Daoy (cell line): ENCODE measurements at places on chromosomes 6 and 20. TPM values are rescaled to one million over a fixed set of nuclear protein-coding genes. Genes with fewer than 3 reads are reported as not detected.
A peak's percentile ranks its signal among the peaks of the same experiment; 100 is the strongest.

DNA sequence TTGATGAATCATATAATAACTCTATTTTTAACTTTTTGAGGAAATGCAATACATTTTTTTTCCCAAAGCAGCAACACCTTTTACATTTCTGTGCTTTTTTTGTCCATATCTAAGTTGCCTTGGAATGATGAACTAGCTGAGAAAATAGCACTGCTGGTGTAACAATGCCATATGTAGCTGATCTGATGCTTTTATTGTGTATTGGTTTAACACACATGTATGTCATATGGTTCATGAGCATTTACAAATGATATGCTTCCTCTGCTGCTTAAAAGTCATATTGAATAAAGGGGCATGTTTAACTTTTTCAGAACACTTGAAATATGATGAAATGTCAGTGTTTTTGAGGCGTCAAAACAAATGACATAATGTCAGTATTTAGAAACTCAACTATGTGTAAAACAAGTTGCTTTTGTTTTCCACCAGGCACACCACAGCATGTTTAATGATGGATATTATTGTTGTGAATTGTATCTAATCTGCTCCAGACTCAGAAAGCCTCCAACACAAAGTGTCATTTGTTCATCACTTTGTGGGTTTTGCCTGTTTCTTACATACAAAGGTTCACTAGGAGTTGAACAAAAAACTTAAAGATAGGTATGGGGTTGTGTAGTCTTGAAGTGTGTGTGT is 775.8 kb upstream of the FLRT3 start:
- no peak for DNase-seq

Gene GLP1R
- total RNA-seq: not detected in 2 replicates

DNA sequence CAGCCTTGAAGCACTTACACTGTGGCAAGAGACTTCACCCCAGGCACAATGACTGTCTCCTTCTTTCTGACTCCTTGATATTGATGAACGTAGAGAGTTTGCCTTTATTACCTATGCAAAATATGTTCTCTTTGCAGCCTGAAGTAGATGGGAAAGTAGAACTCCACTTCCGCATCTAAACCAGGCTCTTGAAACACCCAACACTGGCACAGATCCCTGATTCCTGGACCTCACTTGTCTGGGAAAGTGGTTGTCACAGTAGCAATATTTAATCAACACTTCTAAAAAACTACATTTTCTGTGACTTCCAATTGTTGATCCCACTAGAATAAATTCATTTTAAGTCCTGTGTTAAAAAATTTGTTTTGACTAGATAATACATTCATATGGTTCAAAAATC is 143.1 kb downstream of the CDK19 start:
- no peak for DNase-seq

- peak; percentile 68 for DNase-seq
Measured at GRCh38 chr20:63441136-63442099, 31.0 kb downstream of the KCNQ2 start.

GRCh38 chr20:3730803-3731672 is 1.4 kb upstream of the HSPA12B start:
- DNase-seq: no peak

DNA sequence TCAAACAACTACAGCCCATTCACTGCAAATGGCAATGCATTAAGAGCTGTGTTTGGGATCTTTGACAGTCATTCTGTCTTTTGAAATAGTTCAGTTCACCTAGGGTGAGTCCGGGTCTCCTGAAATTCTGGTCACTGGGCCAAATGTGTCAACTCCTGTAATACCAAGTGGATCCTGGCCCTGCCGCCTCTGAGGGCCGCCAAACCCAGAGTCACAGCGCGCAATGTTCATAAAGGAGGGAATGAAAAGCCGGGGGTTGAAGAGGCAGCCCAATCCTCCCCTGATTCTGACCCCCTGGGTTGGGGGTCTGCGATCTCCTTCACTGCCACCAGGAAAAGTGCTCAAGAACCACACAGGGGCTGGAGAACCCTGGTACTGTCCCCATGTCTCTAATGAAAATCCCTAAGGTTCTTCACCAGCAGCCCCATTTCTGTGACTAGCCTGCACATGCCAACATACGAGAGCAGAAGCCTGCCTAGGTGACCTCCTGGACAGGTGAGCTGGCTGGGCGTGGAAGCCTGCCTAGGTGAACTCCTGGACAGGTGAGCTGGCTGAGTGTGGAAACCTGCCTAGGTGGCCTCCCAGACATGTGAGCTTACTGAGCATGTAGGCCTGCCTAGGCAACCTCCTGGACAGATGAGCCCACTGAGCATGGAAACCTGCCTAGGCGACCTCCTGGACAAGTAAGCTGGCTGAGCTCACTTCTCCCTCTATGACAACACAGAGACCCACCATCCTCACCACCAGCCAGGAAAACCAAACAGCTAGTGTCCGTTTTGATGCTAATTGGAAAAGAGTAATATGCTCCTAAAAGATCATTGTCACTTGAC is 16.1 kb upstream of the APMAP start:
- no peak for DNase-seq

Gene SRMS
- not detected in 2 replicates for total RNA-seq

GRCh38 chr20:38900606-38901005 is 25.6 kb upstream of the FAM83D start:
- DNase-seq: no peak

- DNase-seq: no peak
Measured at GRCh38 chr6:41467061-41467460, 79.1 kb upstream of the FOXP4 start.
